Temporal lobe (tissue), 4 donors: ENCODE measurements at places on chromosomes 5 and 9. TPM values are rescaled to one million over a fixed set of nuclear protein-coding genes. Genes with fewer than 3 reads are reported as not detected.

Gene AFAP1L1
- 5.2 TPM for total RNA-seq

Gene MTX3
- total RNA-seq: 13.5 TPM

Gene LRRC8A
- total RNA-seq: 19.9 TPM

Gene PFN3
- 0.74 TPM for total RNA-seq

Gene ANKRD18B
- total RNA-seq: 0.25 TPM

Gene QRFP
- total RNA-seq: not detected

Gene PLAC8L1
- 0.25 TPM for total RNA-seq

Gene SOX30
- not detected for total RNA-seq

Gene OSMR
- 2.2 TPM for total RNA-seq

Gene TMOD1
- total RNA-seq: 27.5 TPM

Gene WNT8A
- total RNA-seq: under 0.01 TPM

Gene OLFML2A
- total RNA-seq: 3.2 TPM

Gene PCDHB4
- total RNA-seq: 5.2 TPM

Gene EIF4E1B
- total RNA-seq: not detected

Gene PCDHA9
- 12.3 TPM for total RNA-seq

Gene PCDHB12
- total RNA-seq: 15.0 TPM

Gene FLT4
- 2.0 TPM for total RNA-seq

Gene ENTPD8
- total RNA-seq: not detected

Gene LVRN
- total RNA-seq: 1.5 TPM

Gene POU5F2
- 2.5 TPM for total RNA-seq

Gene WNK2
- total RNA-seq: 30.7 TPM

Gene GARIN3
- not detected for total RNA-seq

Gene C9orf153
- total RNA-seq: 0.25 TPM

Gene CCDC171
- total RNA-seq: 21.1 TPM

Gene ZFP2
- 10.1 TPM for total RNA-seq

Gene FBXO4
- total RNA-seq: 15.2 TPM

Gene ZCCHC9
- 5.9 TPM for total RNA-seq

Gene GHR
- total RNA-seq: 1.7 TPM

Gene ELP1
- 46.0 TPM for total RNA-seq

Gene MZB1
- not detected for total RNA-seq

Gene FOXD4L5
- total RNA-seq: not detected

Gene PCDHB11
- total RNA-seq: 8.9 TPM

Gene HTR4
- 0.49 TPM for total RNA-seq

Gene IRX2
- under 0.01 TPM for total RNA-seq

Gene RASEF
- 0.25 TPM for total RNA-seq

Gene VPS13A
- total RNA-seq: 19.4 TPM

Gene MEIKIN
- not detected for total RNA-seq

Gene IL3
- not detected for total RNA-seq

Gene MCC
- 10.3 TPM for total RNA-seq

Gene COL5A1
- total RNA-seq: 4.9 TPM

Gene LCN12
- total RNA-seq: 0.74 TPM

Gene HEMGN
- 2.2 TPM for total RNA-seq

Gene PDGFRB
- total RNA-seq: 19.4 TPM

Gene IFNK
- not detected for total RNA-seq

Gene DEPDC1B
- total RNA-seq: 9.3 TPM

Gene TNFSF8
- 0.49 TPM for total RNA-seq

Gene HMMR
- total RNA-seq: 2.2 TPM

Gene KCNIP1
- total RNA-seq: 15.0 TPM

Gene DOCK8
- total RNA-seq: 3.4 TPM

Gene PCDHA1
- total RNA-seq: 6.6 TPM

Gene SLCO6A1
- 0.25 TPM for total RNA-seq

Gene UBE2QL1
- total RNA-seq: 41.6 TPM

Gene SPATA31C1
- total RNA-seq: not detected
